Activated T-cell treated with anti-CD3 and anti-CD28 coated beads, Interleukin-2, amount 50 U/mL, for 72 hours (primary cell): ENCODE measurements at places on chromosomes 11 and 22.

- no peak for DNase-seq
Measured at GRCh38 chr11:46183819-46184218, 62.6 kb upstream of the PHF21A start.

GRCh38 chr11:78216571-78217287 is 28.0 kb downstream of the USP35 start:
- no peak for DNase-seq

DNA sequence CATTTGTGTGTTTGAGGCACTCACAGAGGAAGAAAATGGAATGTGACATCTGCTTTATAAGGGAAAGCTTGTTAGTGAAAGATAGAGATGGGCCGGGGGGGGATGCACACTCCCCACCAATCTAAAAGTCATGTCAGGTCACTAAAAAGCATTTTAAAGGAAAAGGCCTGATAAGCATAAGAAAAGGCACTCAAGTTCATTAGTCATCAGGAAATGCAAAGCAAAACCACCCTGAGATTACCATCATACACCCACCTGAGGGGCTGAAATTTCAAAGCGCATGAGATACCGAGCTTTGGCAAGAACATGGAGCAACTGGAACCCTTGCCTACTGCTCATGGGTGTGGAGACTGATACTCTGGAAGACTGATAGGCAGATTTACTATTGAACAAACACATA is 77.9 kb upstream of the ANO1 start:
- no peak for DNase-seq

DNA sequence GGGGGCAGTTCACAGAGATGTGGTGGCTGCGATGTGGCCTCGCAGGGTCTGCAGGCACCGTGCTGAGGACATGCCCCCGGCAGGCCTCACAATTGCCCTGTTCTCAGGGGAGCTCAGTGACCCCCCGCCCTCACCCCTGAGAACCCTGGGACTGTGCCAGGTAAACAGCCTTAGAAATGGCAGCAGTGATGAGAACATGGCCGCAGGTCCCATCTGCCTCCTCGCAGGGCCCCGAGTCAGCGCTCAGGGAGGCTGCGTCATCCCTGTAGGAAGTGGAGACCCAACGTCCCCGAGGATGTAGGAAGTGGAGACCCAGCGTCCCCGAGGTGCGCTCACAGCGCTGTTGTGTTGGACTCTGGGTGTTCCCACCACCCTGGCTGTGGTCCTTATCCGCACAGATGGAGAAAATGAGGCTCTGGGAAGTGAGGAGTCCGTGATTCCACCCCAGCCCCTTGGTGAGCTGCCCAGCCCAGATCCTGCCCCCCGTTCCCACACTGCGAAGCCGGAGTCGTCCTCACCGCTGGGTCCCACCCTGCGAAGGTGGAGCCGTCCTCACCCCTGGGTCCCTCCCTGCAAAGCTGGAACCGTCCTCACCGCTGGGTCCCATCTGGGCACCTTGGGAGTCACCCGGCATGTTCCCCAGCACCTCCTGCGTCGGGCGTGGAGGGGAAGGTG is 1086.8 kb downstream of the BRD1 start:
- no peak for DNase-seq

DNA sequence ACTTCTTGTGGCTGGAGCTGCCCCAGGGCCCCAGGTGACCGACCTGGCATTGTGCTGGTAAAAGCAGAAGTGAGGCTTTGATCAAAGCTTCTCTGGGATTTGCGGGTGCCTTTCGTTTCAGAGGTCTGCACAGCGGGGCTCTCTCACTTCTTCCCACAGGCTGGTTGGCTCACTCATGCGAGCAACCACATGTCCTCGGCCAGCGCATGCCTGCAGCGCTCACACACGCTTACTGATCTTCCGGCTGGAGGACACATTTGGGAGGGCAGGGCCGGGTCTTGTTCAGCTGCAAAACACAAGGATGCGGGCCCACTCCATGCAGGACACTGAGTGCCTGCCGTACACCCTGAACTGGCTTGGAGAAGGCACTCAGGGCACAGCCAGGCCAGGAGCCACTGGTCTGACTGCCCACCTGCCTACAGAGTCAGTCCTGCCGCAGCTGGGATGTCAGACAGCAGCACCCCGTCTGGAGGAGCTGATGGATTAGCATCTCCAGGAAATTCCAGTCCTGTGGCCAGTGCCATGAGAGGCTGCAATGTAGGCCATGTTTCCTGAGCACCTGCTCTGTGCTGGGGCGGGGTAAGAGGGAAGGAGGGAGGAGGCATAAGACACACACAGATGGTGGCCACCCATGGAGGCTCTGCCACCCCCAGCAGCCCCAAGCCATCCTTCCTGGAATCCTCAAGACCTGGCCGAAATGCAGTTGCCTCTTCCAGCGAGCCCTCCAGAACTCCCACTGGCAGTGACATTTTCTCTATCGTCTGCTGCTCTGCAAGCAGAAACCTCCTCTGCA is 1383.2 kb downstream of the BRD1 start:
- no peak for DNase-seq

DNA sequence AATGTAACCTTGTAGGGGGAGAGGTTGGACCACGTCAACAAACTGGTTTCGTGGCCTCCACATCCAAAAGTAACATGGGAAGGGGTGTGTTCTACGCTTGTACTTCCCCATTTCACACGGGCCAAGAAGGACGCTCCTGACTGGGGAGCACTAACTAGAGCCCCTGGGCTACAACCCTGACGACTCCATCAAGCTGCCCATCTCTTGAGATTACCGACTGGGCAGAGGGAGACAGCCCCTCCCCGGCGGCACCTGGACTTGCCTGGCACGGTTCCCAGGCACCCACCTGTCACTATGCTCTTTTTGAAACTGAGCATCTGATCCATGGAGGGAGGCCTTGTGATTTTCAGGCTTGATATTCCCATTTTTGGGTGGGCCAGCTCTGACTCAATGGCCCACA is 68.5 kb downstream of the SHANK2 start:
- no peak for DNase-seq
